ENCODE measurements at places on chromosomes 6 and 20.
A peak's percentile ranks its signal among the peaks of the same experiment; 100 is the strongest.

DNA sequence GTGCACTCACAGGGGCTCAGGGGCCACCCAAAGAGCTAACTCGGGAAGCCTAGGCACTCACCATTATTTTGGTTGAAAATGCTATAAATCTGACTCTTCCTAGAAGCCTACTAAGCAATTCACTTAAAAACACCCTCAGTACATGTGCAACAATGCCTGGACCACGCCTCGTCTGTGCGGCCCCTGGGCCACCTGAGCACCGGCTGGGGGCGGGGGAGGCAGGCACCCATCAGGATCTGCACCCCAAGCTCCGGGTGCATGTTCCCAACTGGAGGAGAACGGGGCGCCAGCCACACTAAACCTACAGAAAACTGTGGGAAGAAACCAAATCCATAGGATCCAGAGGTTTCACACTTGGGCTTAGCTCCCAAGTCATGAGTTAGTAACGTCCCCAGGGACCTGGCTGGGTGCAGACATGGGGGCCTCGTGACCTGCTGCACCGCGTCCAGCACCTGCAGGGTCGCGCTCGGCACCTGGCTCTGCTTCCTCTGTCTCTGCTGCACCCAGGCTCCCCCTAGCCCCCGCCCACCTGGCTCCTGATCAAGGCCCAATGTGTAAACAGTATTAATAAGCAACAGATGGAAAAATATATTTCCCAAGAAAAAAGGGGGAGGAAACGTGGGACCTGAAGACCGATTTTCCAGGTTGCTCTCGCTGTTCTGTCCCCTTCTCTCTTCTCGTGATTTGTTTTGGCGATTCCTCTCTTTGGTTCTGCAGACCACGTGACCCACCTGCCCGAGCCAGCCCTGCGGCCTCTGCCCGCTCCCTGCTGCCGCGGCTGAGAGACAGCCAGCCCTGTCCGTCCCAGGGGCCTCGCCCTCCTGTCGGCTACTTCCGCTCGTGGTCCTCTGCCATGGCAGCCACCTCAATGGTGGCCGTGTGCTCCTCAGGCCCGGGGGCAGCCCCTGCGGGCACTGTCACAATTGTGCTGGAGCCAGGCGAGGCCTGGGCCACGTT is 15.5 kb upstream of the HELZ2 start:
- no peak for DNase-seq

DNA sequence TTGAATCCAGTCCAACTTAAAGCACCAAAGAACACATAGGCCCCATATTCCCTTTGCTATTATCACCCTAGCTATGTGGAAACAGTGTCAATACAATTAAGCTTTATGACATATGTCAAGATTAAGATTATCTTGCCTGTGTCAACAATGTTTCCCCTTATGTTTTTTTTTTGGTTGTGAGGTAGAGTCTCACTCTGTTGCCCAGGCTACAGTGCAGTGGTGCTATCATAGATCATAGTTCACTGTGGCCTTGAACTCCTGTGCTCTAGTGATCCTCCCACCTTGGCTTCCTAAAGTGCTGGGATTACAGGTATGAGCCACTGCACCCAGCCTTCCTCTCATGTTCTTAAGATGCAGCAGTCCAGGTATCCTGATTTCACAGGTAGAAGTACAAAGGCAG is 17.8 kb downstream of the AFG1L start:
- no peak for DNase-seq

DNA sequence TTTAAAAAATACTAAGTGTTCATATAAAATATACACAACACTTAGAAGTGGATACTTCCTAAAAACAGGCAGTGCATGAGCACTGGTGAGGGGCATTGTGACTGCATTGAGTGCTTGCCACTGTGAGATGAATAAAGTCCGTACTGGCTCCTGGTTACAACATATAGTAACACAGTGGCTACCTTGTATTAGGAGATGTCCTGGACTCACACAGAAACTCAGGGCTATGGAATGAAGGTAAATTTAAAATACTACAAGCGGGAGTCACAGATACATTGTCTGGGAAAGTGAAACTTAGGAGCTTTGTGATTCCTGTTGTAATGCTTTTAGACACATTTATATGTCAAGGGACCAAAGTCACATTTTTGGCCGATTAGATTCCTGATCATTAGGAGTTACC is 36.5 kb upstream of the HLA-G start:
- DNase-seq = no peak

DNA sequence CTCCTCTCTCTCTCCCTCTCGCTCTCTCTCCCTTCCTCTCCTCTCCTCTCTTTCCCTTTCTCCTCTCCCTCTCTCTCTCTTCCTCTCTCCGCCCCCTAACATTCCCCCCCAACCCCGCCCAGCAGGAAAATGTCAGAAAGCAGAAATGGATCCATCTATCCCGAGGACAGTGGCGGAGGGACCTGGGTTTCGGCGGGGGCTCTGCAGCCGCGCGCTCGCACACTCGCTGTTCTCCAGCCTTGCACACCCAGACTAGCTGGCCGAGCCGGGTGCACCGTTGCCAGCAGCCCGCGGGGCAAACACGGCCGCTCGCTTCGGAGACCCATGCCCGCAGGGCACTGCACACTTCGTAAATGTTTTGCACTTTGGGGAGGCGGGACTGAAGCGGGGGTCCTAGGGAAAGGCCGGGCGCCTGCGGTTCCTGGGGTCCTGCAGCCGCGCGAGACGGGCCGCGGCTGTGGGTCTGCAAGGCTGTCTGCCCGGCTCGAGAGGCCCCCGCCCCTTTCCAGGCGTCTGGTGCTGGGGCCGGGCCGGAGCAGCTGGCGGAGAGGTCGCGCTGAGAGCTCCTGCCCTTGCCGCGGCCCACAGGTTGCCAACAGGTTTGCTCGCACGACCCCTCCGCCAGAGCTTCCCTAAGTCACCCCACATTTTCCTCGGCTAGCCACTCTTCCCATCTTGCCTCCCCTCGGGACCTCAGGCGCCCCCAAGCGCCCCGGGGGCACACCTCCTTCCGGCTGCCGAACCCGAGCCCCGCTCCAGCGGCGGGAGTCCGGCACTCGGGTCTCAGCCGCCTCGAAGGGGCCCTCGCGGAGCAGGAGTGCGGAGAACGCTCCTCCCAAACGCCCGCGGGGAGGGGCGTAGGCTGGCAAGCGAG is 818 bp upstream of the MDGA1 start:
- peak; percentile 34 for DNase-seq

DNA sequence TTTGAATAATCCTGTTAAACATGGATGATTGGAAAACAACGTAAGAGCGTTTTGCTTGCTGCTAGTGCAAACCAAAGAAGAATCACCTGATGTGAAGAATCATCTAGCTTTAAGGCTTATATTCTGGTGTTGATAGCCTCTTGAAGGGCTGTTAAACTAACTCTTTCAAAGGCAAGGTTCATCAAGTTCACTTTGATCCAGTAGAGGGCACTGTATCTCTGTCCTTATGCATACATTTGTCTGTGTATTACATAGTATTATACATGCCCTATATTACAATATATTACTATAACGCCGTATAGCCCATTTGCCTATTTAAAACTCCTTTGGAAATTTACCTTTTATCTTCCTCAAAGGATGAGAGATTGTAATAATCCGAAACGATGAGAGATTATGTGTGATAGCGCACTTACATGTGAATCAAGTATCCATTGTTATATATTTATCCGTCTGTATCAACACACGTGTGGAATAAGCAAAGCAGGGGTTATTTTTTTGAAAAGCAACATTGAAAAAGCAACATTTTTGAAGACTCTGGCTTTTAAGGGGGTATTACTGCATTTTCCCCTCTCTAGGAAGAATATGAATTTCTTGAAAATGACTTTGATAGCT is 50.8 kb upstream of the NRN1 start:
- DNase-seq = peak; percentile 40

DNA sequence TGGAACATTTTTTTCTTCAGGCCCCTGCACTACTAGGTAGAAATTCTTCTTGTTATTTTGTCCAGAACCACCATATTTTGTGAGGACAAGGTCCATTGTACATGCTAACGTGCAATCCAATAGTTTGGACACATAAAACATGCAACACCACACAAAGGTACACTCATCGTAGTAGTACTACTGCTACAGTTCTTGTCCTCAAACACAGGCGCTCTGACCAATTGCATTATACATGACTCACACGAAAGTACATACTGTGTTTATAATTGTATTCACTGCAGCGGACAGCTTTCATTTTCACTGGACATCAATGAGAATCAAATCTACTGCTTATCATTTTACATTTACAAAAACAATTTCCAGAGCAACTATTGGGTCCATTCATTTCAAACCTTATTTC is 15.3 kb upstream of the SMLR1 start:
- DNase-seq = no peak

DNA sequence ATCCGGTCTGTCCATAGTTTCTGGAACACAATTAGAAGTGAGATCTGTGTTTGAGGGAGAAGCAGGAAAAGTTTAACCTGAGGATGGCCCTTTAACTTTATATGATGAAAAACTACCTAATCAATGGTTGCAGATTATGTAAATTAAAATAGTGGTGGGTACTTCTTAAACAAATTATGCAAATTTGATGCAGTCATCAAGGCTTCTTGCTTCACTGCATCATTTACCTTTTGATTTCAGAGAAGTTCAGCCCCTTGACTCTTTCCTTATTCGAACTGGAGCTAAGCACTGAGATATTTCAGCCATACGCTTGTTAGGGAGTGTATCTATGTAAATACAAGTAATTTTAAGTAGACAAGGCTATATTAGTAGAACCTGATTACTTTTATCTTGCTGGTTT is 73.8 kb downstream of the JARID2 start:
- DNase-seq = no peak

DNA sequence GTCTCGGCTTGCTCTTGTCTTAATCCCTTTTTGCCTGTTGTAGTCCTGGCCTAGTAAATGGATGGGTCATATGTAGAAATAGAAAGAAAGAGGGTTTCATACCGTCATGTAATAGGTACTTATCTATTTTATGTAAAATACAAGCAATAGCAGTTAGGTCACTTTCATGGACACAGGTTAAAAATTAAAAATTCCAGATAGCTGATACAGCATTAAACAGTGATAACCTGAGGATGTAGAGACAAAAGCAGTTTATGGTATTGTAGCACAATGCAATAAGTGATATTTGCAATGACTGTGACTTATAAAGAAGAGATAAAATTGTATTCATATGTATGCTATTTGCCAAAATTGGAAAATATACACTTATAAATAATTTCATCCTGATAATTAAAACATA is 96.9 kb downstream of the CCDC170 start:
- DNase-seq = no peak
